ENCODE measurements at places on chromosomes 11 and 22.

GRCh38 chr11:84313830-84314359, 1027.7 kb upstream of the CCDC90B start:
- no peak for DNase-seq

DNA sequence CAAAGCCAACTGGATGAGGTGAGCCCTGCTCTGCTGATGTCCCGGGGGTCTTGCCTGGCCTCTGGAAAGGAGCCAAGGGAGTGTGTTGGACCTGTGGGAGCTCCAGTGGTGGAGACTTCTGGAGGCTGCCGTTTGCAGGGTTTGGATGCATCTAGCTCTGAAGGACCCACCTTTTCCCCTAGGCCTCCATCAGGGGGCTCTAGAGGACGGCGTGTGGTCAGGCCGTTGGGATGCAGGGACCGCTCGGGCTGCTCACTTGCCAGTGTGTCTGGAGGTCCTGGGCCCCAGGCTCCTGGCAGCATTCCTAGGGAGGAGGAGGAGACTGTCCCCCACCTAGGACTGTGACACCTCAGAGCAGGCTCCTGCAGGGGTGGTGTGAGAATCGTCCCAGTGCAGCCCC, 58.3 kb downstream of the PRDM11 start:
- no peak for DNase-seq

DNA sequence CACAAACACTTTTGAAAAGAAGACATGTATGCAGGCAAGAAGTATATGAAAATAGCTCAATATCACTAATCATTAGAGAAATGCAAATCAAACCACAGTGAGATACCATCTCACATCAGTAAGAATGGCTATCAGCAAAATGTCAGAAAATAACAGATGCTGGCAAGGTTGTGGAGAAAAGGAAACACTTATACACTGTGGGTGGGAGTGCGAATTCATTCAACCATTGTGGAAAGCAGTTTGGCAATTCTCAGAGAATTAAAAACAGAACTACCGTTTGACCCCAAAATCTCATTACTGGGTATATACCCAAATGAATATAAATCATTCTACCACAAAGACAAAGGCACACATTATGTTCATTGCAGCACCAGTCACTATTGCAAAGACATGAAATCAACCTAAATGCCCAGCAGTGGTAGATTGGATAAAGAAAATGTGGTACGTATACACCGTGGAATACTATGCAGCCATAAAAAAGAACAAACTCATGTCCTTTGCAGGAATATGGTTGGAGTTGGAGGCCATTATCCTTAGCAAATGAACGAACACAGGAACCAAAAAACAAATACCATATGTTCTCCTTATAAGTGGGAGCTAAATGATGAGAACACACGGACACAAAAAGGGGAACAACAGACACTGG, 18.5 kb downstream of the MMP13 start:
- no peak for DNase-seq

- DNase-seq: no peak
Measured at GRCh38 chr22:40797427-40797826, 21.7 kb downstream of the SLC25A17 start.

DNA sequence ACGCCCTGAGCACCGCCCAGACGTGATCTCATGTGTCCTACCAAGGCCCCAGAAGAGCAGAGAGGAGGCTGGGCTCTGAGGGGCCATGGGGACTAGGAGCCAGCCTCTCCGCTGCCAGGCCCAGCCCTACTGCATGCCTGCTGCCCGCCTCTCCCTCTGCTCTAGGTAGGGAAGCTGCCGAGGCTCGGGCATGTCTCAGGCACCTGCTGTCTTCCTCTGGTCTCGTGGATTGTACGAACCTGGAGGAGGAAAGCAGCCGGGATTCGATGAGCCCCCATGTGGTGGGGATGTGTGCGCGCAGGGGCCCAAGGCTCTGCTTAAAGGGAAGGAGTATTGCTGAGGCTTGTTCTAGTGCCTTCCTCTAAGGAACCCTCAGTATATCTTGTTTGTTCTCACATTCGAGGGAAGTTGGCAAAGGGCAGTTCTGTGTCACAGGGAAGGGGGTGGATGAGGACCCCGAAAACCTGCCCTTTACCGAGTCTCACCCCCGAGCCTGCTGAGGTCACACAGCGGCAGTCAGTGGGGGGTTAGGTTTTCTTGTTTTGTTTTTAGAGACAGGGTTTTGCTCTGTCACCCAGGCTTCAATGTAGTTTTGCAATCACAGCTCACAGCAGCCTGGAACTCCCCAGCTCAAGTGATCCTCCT, 21.2 kb downstream of the DAGLA start:
- no peak for DNase-seq

GRCh38 chr11:33730716-33731115, 5.5 kb downstream of the CD59 start:
- DNase-seq: no peak

DNA sequence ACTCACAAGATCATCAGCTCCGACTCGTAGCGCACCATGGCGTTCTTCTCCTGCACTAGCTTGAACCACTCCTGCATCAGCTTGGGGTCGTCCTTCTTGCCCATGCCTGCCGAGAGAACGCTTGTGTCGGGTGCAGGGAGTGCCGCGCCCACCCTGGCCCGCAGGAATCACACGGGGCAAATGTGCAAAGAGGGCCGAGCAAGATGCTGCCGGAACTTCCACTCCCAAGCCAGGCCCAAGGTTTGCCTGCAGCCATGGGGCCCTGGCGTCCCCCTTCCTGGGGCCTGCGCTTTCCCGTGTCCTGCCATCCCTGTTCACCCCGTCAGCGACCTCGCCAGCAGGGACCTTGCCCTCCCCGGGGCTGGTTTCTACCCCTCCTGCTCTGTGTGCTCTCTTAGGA, 16.9 kb upstream of the BID start:
- DNase-seq: no peak

DNA sequence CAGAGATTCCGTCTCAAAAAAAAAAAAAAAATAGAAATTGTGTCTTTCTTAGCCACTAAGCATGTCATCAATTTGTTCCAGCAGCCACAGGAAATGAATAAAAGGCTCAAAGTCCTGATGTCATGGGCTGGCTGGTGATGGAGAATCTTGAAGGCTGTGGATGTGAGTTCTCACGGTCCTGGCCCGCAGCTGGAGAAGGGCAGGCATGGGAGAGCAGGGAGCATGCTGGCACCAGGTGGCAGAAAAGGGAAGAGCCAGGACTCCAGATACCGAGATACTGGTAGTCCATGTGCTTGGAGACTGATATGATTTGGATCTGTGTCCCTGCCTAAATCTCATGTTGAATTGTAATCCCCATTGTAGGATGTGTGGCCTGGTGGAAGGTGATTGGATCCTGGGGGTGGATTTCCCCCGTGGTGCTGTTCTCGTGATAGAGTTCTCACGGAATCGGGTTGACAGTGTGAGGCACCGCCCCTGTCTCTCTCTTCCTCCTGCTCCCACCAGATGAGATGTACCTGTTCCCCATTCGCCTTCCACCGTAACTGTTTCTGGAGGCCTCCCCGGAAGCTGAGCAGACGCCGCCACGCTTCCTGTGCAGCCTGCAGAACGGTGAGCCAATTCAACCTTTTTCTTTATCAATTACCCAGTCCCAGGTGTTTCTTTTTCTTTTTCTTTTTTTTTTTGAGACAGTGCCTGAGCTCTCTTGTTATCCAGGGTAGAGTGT, 18.1 kb downstream of the MRGPRD start:
- DNase-seq: no peak

- DNase-seq: no peak
Measured at GRCh38 chr11:64007629-64008282, 21.5 kb downstream of the OTUB1 start.

DNA sequence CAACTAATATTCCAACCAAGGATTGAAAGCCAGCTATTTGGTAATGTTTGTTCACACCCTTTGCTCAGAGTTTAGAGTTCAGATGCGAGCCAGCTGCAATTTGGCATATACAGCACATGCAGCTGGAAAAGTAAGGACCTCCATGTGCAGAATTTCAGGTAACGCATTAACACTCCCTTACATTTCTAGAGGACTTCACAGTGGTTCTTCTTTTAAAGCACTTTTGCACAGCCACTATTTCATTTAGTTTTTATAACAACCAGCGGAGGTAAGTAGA, 3.4 kb downstream of the POU2AF3 start:
- DNase-seq: no peak

DNA sequence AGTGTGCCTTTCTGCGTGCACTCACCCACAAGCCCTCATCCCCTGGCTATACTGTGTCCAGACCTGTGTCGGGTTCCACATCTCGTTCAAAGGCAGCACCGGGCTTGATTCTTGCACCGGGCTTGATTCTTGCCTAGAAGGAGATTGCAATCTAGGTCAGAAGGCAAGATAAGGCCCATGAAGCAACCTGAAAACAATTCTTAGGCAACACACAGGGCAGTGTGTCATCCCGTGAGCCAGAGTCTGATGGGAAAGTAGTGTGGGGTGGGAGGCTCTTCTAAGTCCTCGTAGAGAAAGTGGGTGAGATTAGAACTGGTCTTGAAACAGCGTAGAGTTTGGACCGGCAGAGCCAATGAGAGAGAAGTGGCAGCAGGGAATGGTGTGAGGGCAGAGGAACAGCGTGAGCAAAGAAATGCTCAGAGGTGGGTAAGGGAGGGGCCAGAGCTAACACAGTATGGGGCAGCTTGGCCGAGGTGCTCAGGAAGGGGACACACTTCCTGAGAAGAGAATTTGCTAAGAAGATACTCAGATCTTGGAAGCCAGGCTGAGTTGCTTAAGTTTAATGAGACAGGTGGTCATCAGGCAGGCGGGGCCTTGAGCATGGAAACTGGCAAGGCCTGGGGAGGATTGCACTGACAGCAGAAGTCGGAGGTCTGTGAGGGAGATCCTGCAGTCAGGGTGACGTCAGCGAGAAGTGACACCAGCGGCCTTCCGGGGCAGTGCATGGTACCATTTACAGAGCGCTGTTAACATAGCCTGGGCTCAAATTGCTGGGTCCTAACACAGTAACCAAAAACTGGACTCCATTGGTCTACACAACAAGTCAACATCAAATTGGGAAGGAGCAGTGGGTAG, 40.7 kb upstream of the DKK3 start:
- no peak for DNase-seq

- no peak for DNase-seq
Measured at GRCh38 chr11:73578592-73579185, 19.2 kb downstream of the FAM168A start.
